ENCODE measurements at places on chromosomes 2 and 18. TPM values are rescaled to one million over a fixed set of nuclear protein-coding genes. Genes with fewer than 3 reads are reported as not detected.

CIDEA gene
- total RNA-seq = 0.23 TPM

DNA sequence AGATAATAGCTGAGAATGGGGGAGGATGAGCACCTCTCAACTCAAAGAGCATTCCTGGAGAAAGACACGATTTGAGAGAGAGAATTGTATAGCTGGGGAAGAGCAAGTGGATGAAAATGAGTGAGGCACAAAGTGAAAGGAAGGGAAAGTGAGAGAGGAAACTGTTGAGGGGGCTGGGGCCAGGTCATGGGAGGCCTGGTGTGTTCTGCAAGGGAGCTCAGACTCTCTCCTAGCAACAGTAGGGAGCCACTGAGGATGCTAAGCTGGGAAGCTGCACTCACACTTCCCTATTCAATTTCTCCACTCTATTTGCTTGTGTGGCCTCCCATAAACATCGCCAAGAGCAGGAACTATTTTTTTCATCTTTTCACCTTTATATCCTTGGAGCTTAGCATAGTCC, 14.8 kb downstream of the EVA1A start:
- no peak overlapping the region for H3K27ac ChIP-seq
- H3K4me1 ChIP-seq = peaks cover 17% of the 10 kb centered on the region
- H3K27me3 ChIP-seq = peaks cover 2% of the 10 kb centered on the region
- DNase-seq = no peak

DNA sequence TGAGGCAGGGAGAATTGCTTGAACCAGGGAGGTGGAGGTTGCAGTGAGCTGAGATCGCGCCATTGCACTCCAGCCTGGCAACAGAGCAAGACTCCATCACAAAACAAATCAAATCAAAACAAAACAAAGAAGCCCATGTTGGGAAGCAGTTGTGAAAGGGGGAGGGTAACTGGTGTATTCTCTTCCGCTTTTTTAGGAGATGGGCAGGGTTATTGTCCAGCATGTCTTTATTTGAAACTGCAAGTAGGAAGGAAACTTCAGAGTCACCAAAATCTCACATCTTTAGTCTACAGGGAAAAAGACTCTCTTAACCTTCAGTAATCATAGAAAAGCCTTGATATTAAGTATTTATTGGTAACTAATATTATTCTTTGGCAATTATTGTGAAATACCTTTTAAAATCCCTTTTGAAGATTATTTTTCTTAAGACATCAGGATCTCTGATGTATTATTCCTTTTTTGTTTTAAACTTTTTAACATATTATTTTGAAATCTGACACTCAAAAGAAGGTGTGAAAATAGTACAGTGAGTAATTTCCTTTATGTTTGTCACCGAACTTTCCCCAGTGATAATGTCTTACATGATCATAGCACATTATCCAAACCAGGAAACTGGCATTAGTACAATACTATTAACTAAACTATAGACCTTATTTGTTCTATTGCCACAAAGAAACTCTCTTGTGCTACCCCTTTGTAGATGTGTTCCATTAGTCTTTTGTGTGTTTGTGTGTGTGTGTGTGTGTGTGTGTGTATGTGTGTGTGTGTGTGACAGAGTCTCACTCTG, 84.3 kb upstream of the LTBP1 start:
- H3K4me3 ChIP-seq = no peak overlapping the region
- peaks cover 2% of the 10 kb centered on the region for H3K36me3 ChIP-seq
- H3K27ac ChIP-seq = no peak overlapping the region
- DNase-seq = no peak
- H3K4me1 ChIP-seq = no peaks in the 10 kb centered on the region

- H3K4me1 ChIP-seq = peaks cover 14% of the 10 kb centered on the region
- H3K36me3 ChIP-seq = no peaks in the 10 kb centered on the region
- H3K27ac ChIP-seq = no peak overlapping the region
- no peak for DNase-seq
- peaks cover 33% of the 10 kb centered on the region for H3K27me3 ChIP-seq
- H3K4me3 ChIP-seq = no peak overlapping the region
These were observed 109.4 kb upstream of the SERTAD2 start for GRCh38 chr2:64763126-64763525.

- H3K27me3 ChIP-seq = no peaks in the 10 kb centered on the region
- no peak overlapping the region for H3K4me3 ChIP-seq
- no peak overlapping the region for H3K27ac ChIP-seq
- H3K36me3 ChIP-seq = peaks cover 4% of the 10 kb centered on the region
These were observed 47.0 kb downstream of the CHRNA1 start for GRCh38 chr2:174717273-174717672.

GRCh38 chr18:384897-385296, 115.6 kb downstream of the COLEC12 start:
- H3K36me3 ChIP-seq = no peaks in the 10 kb centered on the region
- no peak overlapping the region for H3K27ac ChIP-seq
- no peak for DNase-seq
- no peak overlapping the region for H3K4me3 ChIP-seq
- H3K4me1 ChIP-seq = 0 out of 2 replicates have a peak, but pooled peaks cover 3% of the 10 kb centered on the region

Data from WTC11 (cell line).